ENCODE measurements at places on chromosomes 11 and 22. TPM values are rescaled to one million over a fixed set of nuclear protein-coding genes. Genes with fewer than 3 reads are reported as not detected.

The ANKK1 gene
- total RNA-seq, result not detected

- no peak for DNase-seq
These were observed 722 bp downstream of the IFITM10 start for GRCh38 chr11:1749395-1750351.

The PIK3C2A gene
- 57.6 TPM for total RNA-seq

- no peak for DNase-seq
These were observed 27.5 kb downstream of the TPCN2 start for GRCh38 chr11:69076129-69076791.

The OR56A1 gene
- total RNA-seq, result 0.27 TPM

GRCh38 chr11:34449013-34449412 lies 10.3 kb downstream of the CAT start:
- no peak for DNase-seq

DNA sequence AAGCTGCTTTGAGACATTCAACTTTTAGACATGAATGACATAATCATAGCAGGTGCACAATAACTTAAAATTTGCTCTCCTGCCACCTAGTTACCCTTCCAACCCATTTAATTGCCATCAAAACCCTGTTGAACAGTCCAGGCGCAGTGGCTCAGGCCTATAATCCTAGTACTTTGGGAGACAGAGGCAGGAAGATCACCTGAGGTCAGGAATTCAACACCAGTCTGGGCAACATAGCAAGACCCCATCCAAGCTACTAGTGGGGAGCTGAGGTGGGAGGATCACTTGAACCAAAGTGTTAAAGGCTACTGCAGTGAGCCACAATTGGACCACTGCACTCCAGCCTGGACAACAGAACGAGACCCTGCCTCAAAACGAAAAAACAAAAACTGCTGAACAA lies 4.0 kb upstream of the PHF21A start:
- DNase-seq, result no peak

GRCh38 chr11:123233280-123233974 lies 38.4 kb upstream of the CLMP start:
- DNase-seq, result no peak

- DNase-seq, result no peak
These were observed 45.8 kb downstream of the LRFN4 start for GRCh38 chr11:66902486-66903177.

DNA sequence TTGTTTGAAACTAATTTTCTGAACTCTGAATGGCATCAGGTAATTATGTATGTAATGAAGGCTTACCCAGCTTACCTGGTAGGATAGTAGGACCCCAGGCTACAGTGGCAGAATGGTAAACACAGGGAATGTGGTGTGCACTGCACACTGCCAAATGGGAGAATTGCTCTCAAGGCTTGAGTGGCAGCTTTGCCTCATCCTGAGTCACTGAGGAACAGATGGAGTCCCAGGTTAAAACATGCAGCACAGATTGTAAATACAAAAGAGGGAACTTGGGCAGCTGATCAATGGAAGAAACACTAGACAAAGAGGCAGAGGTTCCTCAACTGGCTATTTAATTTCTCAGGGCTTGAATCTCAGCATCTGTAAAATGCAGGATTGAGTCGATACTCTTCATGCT lies 24.4 kb downstream of the GPR83 start:
- peak; percentile 38 for DNase-seq

- no peak for DNase-seq
These were observed 190.2 kb downstream of the DSCAML1 start for GRCh38 chr11:117606790-117607189.

DNA sequence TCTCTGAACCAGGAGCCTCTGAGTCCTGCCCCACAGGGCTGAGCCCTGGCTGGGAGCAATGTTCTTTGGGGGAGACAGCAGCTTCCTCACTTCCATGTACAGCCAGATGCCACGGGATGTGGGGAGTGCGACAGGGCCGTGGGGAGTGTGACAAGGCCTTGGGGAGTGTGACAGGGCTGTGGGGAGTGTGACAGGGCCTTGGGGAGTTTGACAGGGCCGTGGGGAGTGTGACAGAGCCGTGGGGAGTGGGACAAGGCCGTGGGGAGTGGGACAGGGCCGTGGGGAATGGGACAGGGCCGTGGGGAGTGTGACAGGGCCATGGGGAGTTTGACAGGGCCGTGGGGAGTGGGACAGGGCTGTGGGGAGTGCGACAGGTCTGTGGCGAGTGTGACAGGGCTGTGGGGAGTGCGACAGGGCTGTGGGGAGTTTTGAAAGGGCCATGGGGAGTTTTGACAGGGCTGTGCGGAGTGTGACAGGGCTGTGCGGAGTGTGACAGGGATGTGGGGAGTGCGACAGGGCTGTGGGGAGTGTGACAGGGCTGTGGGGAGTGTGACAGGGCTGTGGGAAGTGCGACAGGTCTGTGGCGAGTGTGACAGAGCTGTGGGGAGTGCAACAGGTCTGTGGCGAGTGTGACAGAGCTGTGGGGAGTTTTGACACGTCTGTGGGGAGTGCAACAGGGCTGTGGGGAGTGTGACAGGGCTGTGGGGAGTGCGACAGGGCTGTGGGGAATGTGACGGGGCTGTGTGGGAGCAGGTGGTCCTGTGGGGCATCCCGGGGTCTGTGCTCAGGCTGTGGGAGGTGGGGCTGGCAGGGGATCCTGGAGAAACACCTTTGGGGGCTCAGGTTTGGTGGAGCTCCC lies 6.6 kb upstream of the KRTAP5-6 start:
- DNase-seq, result no peak

GRCh38 chr11:69874178-69874983 lies 55.2 kb upstream of the FGF3 start:
- no peak for DNase-seq

The MMP1 gene
- total RNA-seq, result not detected

GRCh38 chr22:41534219-41534618 lies 10.1 kb downstream of the POLR3H start:
- no peak for DNase-seq

DNA sequence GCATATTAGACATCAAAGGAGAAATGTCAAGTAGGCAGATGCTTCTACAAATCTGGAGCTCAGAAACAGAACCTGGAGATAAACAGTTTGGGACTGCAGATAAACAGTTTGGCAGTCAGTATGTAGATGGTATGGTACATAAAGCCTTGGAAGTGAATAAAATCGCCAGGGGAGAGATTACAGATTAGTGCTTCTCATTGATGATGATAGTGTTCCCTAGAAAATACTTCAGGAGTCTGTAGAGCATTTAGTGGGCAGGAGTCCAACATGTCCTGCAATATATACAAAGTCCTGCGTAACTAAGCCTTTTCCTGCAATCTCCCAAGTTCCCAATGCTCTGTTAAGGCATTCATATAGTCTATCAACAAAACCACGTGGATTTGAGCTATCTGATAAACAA lies 35.2 kb downstream of the NARS2 start:
- DNase-seq, result no peak

The ZBTB16 gene
- 4.2 TPM for total RNA-seq

The AMOTL1 gene
- total RNA-seq, result 44.4 TPM

The NPAS4 gene
- 0.18 TPM for total RNA-seq

GRCh38 chr11:70455354-70455753 lies 57.0 kb downstream of the CTTN start:
- no peak for DNase-seq

DNA sequence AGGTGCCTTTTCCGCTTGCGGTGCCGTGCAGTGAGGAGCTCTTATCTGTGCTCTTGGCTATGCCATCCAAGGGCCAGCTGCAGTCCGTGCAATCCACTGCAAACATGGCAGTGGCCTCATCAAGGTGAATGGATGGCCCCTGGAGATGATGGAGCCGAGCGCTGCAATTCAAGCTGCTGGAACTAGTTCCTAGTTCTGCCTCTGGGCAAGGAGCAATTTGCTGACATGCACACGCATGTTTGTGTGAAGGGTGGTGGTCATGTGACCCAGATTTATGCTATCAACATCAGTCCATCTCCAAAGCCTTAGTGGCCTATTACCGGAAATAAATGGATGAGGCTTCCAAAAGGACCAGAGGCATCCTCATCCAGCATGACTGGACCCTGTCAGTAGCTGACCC lies 3.1 kb upstream of the EHD1 start:
- DNase-seq, result no peak

All from cerebellum (tissue), 4 donors.